ENCODE measurements at places on chromosomes 3 and 15.

DNA sequence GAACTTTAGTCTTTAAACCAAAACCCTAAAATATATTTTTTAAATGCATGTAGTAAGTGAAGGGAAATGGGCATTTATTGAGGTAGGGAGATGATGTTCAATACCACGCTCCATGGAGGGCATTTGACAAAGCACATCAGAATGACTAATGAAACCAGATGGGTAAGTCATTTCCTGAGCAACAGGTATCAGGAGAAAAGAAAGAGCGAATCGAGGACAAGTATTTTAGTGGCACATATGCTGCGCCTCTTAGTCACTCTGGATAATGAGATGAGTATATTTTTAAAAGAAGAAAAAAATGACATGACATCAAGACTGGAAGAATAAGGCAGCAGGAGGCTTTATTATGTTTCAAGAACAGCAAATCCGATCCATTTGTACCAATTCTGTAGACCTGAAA is 129.0 kb upstream of the ARHGEF3 start:
- DNase-seq, result no peak

GRCh38 chr3:111803123-111803593 is 55.9 kb upstream of the PHLDB2 start:
- DNase-seq, result peak; percentile 82

GRCh38 chr3:37969596-37970100 is 20.9 kb upstream of the VILL start:
- DNase-seq, result no peak

- peak; percentile 88 for DNase-seq
These were observed 47.0 kb downstream of the ZNF609 start for GRCh38 chr15:64507293-64507802.
